ENCODE measurements at places on chromosomes 16 and 17.
A peak's percentile ranks its signal among the peaks of the same experiment; 100 is the strongest.

- DNase-seq, result no peak
- H3K4me3 ChIP-seq, result no peak overlapping the region
- no peaks in the 10 kb centered on the region for H3K36me3 ChIP-seq
- no peak overlapping the region for H3K27ac ChIP-seq
- H3K4me1 ChIP-seq, result peaks cover 7% of the 10 kb centered on the region
Observed at GRCh38 chr17:62093188-62094155, 28.4 kb upstream of the MED13 start.

GRCh38 chr17:81481073-81481799 lies 31.4 kb downstream of the ACTG1 start:
- H3K27me3 ChIP-seq, result peaks cover 31% of the 10 kb centered on the region
- peaks cover 16% of the 10 kb centered on the region for H3K4me1 ChIP-seq
- peak overlapping the region; percentile 67 for H3K4me3 ChIP-seq
- no peak overlapping the region for H3K27ac ChIP-seq
- peak; percentile 64 for DNase-seq
- no peaks in the 10 kb centered on the region for H3K36me3 ChIP-seq

GRCh38 chr16:28932339-28933141 lies 769 bp downstream of the CD19 start:
- DNase-seq, result no peak
- peaks cover 25% of the 10 kb centered on the region for H3K4me1 ChIP-seq
- no peak overlapping the region for H3K27ac ChIP-seq
- no peaks in the 10 kb centered on the region for H3K27me3 ChIP-seq
- peak overlapping the region; percentile 47 for H3K4me3 ChIP-seq

- no peak overlapping the region for H3K4me3 ChIP-seq
- no peak for DNase-seq
- peaks cover 19% of the 10 kb centered on the region for H3K27me3 ChIP-seq
- no peaks in the 10 kb centered on the region for H3K4me1 ChIP-seq
Observed at GRCh38 chr16:80403894-80404293, 136.9 kb upstream of the DYNLRB2 start.

- H3K27ac ChIP-seq, result no peak overlapping the region
- peaks cover 27% of the 10 kb centered on the region for H3K27me3 ChIP-seq
- peaks cover 2% of the 10 kb centered on the region for H3K4me1 ChIP-seq
- H3K36me3 ChIP-seq, result no peaks in the 10 kb centered on the region
- no peak overlapping the region for H3K4me3 ChIP-seq
- DNase-seq, result no peak
Observed at GRCh38 chr17:48004983-48005382, 32.6 kb downstream of the COPZ2 start.

Measured in activated naive CD8-positive, alpha-beta T cell treated with anti-CD3 and anti-CD28 coated beads for 36 hours (primary cell).